ENCODE measurements at places on chromosomes 12 and 14.

DNA sequence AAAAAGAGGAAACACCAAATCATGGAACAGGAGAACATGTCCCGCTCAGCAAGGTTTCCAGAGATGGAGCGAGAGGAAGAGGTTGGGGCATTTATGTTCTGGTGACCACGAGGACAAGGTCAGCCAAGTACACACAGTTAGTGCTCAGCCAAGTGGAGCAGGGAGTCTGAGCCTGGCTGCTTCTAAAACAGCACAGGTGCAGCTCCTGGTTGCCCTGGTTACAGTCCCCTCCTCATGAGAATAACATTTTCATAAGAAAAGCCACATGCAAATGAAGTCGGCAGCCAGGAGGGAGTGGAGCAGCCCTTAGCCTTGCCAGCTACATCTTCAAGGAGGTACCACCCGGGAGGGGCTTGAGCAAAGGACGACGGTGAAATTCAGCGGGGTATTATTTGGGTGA is 81.8 kb downstream of the NOS1 start:
- no peak for DNase-seq

GRCh38 chr12:69514845-69515244 is 44.7 kb downstream of the FRS2 start:
- no peak for DNase-seq

DNA sequence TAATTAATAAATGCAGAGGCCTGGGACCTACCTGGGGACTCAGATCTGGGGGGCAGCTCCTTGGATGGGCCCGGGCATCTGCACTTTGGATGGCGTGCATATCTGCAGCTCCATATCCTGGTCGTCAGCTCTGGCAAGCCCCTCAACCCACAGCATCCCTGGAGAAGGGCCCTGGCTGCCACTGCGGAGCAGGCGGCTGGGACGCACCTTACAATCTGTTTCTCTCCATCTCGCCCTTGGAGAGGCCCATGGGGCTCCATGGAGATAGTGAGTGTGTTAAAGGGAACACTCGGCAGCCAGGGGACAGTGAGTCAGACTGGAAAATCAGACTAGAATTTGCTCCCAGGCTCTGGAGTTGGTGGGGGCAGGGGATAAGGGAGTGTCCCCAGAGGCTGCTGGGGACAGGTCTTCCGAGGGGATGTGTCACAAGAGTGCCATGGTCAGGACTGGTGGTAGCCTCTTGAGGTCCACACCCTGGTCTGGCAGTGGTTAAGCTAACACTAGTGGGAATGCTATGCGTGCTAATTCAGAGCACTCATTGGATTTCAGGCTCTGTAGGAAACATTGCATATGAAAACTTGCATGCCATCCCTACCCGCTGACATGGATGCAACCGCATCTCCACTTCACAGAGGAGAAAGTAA is 21.5 kb downstream of the RFLNA start:
- no peak for DNase-seq

DNA sequence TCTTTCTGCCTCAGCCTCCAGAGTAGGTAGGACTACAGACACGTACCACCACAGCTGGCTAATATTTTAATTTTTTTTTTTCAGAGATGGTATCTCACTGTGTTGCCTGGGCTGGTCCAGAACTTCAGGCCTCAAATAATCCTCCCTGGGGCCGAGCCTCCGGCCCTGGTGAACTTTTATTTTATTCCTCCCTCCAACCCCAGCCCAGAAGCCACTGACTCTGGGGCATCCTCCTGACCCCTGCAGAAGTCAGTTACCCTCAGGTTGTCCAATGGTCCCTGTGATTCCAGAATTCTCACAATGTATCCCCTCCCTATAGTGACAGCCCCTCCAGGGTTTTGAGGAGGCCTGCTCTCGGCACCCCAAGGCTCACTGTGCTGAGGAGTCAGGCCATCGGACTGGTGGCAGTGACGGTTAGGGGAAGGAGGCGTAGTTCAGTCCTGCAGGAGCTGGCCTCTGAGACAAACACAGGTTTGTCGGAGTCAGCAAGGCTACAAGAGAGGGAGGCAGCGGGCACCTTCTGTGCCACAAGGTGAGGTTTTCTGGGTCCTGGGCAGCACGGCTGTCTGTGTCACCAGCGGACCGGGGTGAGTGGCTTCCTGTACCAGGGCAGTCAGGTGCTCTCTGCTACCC is 19.4 kb upstream of the FIGNL2 start:
- no peak for DNase-seq

DNA sequence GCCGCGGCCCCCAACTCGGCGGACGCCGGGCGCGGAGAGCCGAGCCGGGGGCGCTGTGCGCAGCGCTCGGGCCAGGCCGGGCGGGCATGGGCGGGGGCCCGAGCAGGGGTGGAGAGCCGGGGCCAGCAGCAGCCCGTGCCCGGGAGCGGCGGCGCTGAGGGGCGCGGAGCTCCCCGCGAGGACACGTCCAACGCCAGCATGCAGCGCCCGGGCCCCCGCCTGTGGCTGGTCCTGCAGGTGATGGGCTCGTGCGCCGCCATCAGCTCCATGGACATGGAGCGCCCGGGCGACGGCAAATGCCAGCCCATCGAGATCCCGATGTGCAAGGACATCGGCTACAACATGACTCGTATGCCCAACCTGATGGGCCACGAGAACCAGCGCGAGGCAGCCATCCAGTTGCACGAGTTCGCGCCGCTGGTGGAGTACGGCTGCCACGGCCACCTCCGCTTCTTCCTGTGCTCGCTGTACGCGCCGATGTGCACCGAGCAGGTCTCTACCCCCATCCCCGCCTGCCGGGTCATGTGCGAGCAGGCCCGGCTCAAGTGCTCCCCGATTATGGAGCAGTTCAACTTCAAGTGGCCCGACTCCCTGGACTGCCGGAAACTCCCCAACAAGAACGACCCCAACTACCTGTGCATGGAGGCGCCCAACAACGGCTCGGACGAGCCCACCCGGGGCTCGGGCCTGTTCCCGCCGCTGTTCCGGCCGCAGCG is 639 bp downstream of the FZD10 start:
- DNase-seq: no peak

DNA sequence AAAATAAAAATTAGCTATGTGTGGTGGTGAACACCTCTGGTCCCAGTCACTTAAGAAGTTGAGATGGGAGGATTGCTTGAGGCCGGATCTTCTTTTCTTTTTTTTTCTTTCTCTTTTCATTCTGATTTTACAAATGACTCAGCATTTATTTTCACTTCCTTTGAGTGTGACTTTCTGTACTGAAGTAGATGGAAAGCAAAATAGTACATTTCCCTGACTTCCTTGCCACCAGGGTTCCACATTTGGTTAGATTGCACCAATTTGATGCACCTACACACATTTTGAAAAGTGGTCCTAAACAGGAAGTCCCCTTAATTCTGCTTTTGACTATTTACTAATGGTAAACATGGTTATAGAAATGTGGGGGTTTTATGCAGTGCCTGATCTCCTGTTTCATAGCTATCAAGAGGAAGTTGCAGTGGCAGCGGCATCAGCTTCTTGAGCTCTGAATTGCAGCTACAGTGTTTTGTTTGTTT is 13.0 kb upstream of the LEMD3 start:
- peak; percentile 46 for DNase-seq

- DNase-seq: no peak
These were observed 606.1 kb downstream of the SLC16A7 start for GRCh38 chr12:60201891-60202290.

DNA sequence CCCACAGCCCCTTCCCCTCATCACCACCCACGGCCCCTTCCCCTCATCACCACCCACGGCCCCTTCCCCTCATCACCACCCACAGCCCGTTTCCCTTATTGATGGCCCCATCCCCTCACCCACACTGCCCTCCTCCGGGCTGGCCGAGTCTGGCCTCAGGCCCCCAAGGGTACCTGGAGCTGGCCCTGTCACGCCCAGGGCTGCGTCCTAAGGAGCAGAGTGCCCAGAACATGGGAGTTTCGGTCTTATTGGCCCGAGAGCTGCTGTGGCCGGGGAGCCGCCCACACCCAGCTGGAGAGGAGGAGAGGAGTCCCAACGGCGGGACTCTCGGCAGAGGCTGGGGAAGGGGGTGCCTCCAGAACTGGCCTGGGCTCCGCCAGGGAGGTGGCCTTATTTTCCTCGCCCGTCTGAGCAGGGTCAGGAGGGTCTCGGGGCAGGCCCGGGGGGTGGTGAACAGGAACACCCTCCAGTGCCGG is 182.3 kb downstream of the KIF26A start:
- DNase-seq: no peak

GRCh38 chr12:88753066-88753465 is 172.8 kb upstream of the KITLG start:
- DNase-seq: no peak

DNA sequence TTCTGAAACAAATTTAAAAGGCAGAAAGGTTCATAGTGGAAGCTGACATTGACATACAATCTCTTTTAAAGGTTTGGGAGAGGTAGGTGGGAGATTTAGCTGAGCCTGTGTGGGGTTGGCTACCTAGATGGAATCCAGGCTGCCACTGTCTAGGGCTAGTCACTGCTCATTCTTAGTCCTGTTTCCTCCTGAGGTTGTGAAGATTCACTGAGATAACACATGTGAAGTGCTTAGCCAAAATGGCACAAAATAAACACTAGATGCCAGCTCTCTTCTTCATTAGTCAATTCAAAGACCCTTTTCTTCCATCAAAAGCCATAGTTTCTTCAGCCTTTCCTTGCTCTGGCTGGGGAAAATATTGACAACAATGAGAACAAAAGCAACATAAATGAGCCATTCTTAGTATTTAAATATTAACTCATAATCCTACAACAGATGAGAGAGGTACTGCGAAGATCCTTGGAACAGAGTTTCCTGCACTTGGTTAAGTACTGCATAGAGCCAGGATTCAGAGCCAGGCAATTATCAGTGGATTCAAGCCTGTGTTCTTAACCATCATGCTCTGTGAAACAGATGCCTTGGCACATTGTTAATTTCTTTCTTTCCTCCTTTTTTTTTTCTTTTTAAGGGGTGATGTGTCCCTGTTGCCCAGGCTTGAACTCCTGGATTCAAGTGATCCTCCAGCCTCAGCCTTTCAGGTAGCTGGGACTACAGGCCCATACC is 3.5 kb downstream of the MYF6 start:
- DNase-seq: no peak

DNA sequence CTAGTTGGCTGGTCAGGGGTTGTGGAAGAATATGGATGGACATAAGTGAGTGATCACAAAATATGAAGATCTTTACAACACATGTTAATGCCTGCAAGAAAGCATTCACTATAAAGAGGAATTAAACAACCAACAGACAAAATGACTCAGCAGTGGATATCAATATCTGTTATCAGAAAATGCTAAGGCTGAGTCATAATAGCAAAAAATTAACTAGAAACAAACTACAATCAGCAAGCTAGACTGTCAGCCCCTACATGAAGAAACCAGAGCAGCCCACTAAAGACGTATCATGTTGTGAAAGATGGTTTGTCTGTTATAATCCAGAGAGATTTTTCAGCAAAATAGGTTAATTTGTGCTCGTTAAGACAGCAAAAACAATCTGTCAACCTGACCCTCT is 472.9 kb downstream of the NELL2 start:
- no peak for DNase-seq

GRCh38 chr14:95677179-95677835 is 8.9 kb upstream of the TCL1B start:
- no peak for DNase-seq
